ENCODE measurements at places on chromosomes 12 and 14. TPM values are rescaled to one million over a fixed set of nuclear protein-coding genes. Genes with fewer than 3 reads are reported as not detected.

The HOXC4 gene
- polyA plus RNA-seq = 2.6 TPM

The DEPDC4 gene
- not detected for polyA plus RNA-seq

The MIP gene
- polyA plus RNA-seq = not detected

The PCNX1 gene
- 4.8 TPM for polyA plus RNA-seq

The VDR gene
- polyA plus RNA-seq = 4.0 TPM

The FAM181A gene
- polyA plus RNA-seq = not detected

The TRHDE gene
- polyA plus RNA-seq = 0.37 TPM

The PPFIA2 gene
- polyA plus RNA-seq = 0.15 TPM

The MYL2 gene
- polyA plus RNA-seq = 38.0 TPM

The ANKS1B gene
- polyA plus RNA-seq = 0.73 TPM

DNA sequence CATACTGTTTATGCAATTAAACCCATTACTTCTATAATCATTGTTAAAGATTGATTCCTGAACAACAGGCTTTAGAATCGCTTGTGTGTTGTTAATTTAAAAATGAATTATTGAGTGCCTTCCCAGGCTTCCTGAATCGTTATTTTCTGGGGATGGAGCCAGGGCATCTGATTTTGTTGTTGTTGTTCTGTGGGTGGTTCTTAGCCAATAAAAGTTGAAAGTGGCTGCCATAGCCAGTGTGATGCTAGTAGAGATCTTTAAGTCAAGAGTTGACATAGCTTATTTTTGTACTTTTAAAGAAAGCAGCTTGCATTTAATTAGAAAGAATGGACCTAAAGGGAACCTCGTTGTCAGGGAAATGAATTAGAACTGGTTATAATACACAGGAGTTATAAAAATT is 6.4 kb downstream of the GOLGA5 start:
- DNase-seq = no peak

- no peak for DNase-seq
Measured at GRCh38 chr12:77387214-77387613, 321.8 kb upstream of the E2F7 start.

DNA sequence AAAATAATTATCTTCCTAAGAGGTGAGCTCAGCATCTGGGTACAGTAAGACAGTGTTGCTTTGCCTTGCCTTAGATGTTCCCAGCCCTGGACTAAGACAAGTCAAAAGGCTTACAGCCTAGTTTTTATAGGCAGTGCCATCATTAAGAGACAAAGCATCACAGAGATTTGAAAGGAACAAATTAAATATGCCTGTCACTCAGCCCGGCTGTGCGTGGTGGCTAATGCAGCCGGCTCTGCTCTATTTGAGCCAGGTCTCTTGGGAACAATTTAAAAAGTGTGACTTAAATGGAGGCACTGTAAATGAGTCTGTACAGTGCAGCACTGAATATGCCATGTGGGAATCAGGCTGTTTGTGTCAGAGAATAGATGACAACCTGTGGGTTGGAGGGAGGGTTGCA is 1687.4 kb upstream of the FLRT2 start:
- DNase-seq = no peak

DNA sequence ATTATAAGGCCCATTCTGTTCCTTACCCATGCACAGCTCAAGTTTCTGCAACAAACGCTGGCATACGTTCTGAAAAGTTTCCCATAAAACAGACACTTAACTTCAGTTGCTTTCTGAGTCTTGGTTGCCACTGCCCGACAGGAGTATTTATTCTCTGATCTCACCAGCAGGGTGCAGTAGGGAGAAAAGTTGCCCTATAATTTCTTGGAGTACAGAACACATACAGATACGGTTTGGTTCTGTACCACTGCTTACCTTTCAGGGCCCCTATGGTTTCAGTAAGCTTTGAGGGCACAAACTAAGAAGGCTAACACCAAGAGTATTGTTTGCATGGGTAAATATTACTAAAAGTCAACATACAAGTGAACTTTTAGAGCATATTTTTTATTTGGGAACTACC is 77.9 kb downstream of the SPATA7 start:
- DNase-seq = no peak

GRCh38 chr12:113500782-113501311 is 29.2 kb upstream of the LHX5 start:
- DNase-seq = no peak

GRCh38 chr14:59439256-59439965 is 25.8 kb downstream of the GPR135 start:
- DNase-seq = no peak

GRCh38 chr14:27427796-27428195 is 830.0 kb upstream of the NOVA1 start:
- DNase-seq = no peak

DNA sequence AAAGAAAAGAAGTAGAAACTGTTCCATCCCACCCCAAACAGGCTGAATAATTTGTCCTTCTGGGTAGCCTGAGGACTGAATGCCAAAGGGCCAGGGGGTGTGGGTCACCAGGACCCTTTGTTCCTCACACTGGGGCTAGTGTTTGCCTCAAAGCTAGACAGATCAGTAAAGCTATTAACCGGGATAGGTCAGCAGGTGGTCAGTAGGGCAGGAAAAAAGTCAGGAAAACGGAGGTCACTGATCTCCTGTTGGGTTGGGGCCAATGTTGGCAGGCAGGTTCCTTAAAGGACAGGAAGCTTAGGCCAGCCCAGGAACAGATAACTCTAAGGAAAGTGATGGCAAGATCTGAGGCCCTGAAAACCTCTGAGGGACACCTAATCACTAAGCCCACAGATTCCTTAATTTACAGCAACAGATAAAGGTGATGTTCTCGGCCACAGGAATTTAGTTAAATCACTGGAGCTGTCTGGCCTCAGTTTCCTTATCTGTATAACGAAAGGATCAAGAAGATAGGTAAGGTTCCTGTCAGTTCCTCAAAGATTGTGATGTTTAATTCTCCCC is 22.7 kb upstream of the TMPO start:
- DNase-seq = no peak

DNA sequence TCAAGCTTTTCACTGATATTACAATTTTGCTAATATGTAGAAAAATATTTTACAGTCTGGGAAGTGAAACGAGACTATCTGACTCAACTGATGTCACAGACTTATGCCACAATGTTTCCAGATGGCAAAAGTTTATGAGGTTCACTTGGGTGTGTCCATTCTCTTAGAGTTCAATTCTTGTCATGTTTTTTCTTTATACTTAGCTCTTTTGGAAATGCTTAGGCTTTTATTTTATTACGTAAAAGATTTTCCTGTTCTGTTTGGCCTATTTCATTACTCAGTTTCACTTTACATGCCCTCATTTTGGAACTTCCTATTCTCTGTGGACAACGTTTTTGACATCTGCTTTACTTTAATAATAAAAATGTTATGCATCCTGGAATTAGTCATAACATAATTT is 2.1 kb upstream of the PDZRN4 start:
- no peak for DNase-seq

GRCh38 chr12:70122804-70123203 is 120.4 kb upstream of the CNOT2 start:
- no peak for DNase-seq

DNA sequence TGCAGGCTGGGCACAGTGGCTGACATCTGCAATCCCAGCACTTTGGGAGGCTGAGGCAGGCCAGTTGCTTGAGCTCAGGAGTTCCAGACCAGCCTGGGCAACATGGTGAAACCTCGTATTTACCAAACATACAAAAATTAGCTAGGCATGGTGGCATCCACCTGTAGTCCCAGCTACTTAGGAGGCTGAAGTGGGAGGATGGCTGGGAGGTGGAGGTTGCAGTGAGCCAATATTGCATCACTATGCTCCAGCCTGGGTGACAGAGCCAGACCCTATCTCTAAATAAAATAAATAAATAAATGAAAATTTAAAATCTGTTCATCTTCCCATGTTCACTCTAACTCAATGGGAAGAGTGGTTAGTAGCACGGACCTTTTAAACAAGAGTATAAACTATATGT is 71.2 kb downstream of the ELK3 start:
- DNase-seq = no peak

DNA sequence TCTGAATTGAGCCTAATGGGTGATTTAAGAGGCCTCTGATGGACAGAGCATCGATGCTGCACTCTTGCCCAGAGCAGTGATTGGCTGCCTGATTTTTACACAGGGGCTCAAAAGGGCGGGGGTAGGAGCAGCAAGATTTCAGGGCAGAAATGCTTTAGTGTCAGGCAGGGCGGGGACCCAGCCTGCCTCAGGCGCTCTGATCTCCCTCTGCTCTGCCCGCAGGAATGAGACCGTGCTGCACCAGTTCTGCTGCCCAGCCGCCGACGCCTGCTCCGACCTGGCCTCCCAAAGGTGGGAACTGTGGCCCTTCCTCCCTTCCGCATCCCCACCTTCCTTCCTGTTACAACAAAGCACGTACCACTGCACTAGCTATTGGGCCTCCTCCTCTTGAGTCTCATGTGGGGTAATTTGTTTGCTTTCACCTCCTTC is 32.4 kb downstream of the IQSEC3 start:
- DNase-seq = no peak
